ENCODE measurements at places on chromosomes 16 and 17. TPM values are rescaled to one million over a fixed set of nuclear protein-coding genes. Genes with fewer than 3 reads are reported as not detected.

The CRISPLD2 gene
- 0.11 TPM for total RNA-seq

The WNT9B gene
- not detected for total RNA-seq

The CHAD gene
- not detected for total RNA-seq

The GFAP gene
- total RNA-seq, result not detected

The PRDM7 gene
- not detected for total RNA-seq

The MMP25 gene
- 0.91 TPM for total RNA-seq

The RNF112 gene
- 0.55 TPM for total RNA-seq

The NAGS gene
- 1.3 TPM for total RNA-seq

The CDYL2 gene
- total RNA-seq, result 17.6 TPM

The ABHD15 gene
- 7.2 TPM for total RNA-seq

The TUBB3 gene
- 0.43 TPM for total RNA-seq

The TMEM114 gene
- not detected for total RNA-seq

The KAT7 gene
- total RNA-seq, result 93.0 TPM

The ITGAX gene
- 6.6 TPM for total RNA-seq

The PDE6G gene
- total RNA-seq, result 1.4 TPM

The NRN1L gene
- not detected for total RNA-seq

The MYH8 gene
- total RNA-seq, result not detected

The TBX2 gene
- total RNA-seq, result not detected

The EFCAB5 gene
- 0.27 TPM for total RNA-seq

The PMP22 gene
- total RNA-seq, result 0.16 TPM

The CLEC10A gene
- total RNA-seq, result not detected

The SNAI3 gene
- 4.1 TPM for total RNA-seq

The OGFOD3 gene
- 22.3 TPM for total RNA-seq

The CDH8 gene
- not detected for total RNA-seq

The MMP28 gene
- total RNA-seq, result 0.09 TPM

The SSH2 gene
- total RNA-seq, result 32.6 TPM

The PRRT2 gene
- 0.64 TPM for total RNA-seq

The TAF1C gene
- total RNA-seq, result 44.4 TPM

The EVI2B gene
- total RNA-seq, result 14.8 TPM

The CCDC102A gene
- total RNA-seq, result 8.8 TPM

The TSPOAP1 gene
- total RNA-seq, result 11.8 TPM

The HBM gene
- not detected for total RNA-seq

The STXBP4 gene
- total RNA-seq, result 7.2 TPM

The ATMIN gene
- total RNA-seq, result 20.3 TPM

The ARL17B gene
- total RNA-seq, result 27.6 TPM

The TMEM235 gene
- not detected for total RNA-seq

The TNFSF13 gene
- 1.8 TPM for total RNA-seq

The GLIS2 gene
- 0.27 TPM for total RNA-seq

The IGSF6 gene
- total RNA-seq, result 0.11 TPM

The TP53TG3F gene
- total RNA-seq, result 0.19 TPM

The OR1A1 gene
- total RNA-seq, result not detected

The KRTAP4-4 gene
- total RNA-seq, result not detected

Data from activated CD4-positive, alpha-beta T cell treated with anti-CD3 and anti-CD28 coated beads for 36 hours (primary cell).